Activated CD4-positive, alpha-beta T cell treated with anti-CD3 and anti-CD28 coated beads for 48 hours (primary cell): ENCODE measurements at places on chromosomes 4 and X.

DNA sequence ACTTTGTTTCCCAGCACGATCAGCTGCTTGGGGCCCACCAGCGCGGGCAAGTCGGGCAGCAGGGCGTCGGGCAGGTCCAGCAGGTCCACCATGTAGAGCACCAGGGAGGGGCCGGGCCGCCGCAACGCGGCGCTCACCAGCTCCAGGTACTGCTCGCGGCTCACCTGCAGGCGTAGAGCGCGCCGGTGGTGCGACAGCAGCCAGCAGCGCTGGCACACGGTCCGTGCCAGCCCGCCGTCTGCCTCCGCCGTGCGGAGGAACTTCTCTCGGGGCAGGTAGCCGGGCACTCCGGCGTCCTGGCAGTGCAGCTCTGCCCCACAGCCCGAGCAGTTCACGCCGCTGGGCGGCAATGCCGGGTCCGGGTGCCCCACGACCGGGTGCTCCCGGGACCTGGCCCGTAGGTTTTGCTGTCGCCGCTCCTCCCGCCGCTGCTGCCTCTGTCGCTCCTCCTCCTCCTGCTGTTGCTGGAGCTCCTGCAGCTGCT lies 527 bp downstream of the NOA1 start:
- peak; percentile 65 for DNase-seq

- DNase-seq = no peak
Measured at GRCh38 chrX:69070949-69071650, 94.2 kb downstream of the PJA1 start.

- no peak for DNase-seq
Measured at GRCh38 chr4:186934841-186935443, 211.3 kb upstream of the FAT1 start.

DNA sequence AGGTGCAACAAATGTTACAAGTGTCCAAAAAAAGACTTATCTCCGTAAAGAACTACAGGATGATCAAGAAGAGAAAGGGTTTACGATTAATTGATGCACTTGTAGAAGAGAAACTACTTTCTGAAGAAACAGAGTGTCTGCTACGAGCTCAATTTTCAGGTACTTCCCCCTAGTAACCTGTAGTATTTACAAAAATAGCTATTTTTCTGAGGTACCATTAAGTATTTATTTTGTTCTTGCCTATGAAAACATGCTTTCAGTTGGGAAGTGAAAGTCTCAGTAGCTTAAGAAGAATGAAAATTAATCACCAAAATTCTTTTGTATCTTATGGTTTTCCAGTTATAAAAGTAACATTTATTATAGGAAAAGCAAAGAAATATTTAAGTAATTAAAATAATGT lies 5.9 kb downstream of the THAP9 start:
- no peak for DNase-seq

GRCh38 chr4:126850286-126850685 lies 782.5 kb upstream of the INTU start:
- DNase-seq = no peak

GRCh38 chrX:39559229-39559628 lies 538.5 kb downstream of the BCOR start:
- DNase-seq = no peak

DNA sequence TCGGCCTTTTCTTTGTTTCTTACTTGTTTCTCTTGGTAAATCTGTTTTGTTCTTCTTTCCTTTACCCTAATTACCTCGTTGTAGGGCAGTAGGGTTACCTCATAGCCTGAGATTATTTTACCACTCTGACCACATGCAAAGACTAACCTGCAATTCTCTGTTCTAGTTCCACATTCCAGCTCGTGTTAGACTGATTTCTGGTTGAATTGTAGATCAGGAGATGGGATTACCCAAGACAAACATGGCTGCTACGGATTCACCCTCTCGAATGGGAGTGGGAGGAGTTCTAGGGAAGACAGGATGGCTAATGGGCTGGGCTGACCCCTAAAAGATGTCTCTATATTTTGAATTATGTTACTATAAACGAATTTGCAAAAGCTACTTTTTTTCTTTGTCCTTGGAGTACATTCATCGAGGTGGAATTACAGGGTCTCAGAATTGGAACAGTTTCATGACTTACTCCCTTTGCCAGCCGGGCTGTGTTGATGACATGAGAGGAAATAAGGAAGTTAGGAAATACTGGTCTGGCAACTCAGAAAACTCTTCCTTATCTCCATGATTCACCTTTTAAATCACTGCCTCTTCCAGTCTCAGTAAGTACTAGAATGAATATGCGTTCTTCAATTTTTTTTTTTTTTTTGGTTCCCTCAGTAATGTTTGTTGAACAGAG lies 36.7 kb upstream of the FBXW7 start:
- DNase-seq = no peak

DNA sequence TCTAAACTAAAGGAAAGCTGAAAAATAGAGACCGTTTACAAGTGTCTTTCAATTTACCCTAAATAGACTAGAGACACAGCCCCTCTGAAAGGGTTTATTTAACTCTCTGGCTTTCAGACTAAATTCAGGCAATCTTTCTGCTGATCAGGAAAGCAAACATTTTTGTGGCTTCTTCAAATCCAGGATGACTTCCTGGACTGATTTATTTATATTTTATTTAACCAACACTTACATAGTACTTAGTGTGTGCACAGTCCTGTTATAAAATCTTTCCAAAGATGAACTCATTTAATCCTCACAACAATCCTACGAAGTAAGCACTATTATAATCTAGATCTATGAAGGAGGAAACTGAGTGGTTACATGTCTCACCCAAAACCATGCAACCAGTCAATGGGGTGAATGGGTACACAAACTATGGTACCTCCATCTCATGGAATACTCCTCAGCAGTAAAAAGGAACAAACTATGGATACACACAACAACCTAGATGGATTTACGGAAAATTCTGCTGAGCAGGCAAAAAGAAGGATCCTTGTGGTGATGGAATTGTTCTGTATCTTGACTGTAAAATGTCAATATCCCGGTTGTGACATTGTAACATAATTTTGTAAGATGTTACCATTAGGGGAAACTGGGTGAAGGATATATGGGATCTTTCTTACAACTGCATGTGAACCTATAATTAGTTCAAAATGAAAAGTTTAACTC lies 64.1 kb upstream of the MAMLD1 start:
- no peak for DNase-seq

DNA sequence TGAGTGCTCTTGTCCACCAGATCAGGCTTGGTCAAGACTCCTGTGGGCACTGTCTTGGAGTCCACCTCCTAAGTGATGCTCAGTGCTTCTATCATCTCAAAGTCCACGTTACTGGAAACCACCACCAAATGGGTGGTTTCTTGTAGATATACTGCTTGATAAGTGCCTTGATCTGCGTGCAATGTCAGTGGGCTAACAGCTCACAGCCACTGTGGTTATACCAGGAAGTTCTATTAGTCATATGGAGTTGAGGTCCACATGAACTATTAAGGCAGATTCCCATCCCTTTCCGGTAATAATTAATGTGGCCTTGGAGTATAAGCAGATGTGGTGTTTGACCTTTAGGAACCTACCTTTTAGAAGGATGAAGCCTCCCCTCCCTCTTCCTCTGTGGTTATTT lies 161.9 kb downstream of the ZNF518B start:
- no peak for DNase-seq

DNA sequence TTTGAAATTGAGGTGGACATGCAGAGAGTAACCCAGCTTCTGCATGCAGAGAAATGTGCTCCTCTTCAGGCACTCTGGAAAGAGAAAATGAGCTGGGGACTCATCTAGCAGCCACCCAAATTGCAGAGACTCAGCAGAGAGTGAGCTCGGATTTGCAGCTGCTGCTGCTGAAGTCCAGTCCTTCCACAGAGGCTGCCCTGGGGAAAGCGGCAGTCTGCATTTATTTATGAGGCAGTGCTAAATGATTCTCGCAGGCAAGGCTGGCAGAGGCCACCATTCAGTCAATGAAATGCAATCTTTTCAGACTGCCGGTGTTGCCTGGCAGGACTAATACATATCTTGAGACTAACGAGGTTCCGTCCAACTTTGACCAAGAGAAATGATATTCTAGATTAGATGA lies 404.8 kb downstream of the NLGN4X start:
- no peak for DNase-seq

DNA sequence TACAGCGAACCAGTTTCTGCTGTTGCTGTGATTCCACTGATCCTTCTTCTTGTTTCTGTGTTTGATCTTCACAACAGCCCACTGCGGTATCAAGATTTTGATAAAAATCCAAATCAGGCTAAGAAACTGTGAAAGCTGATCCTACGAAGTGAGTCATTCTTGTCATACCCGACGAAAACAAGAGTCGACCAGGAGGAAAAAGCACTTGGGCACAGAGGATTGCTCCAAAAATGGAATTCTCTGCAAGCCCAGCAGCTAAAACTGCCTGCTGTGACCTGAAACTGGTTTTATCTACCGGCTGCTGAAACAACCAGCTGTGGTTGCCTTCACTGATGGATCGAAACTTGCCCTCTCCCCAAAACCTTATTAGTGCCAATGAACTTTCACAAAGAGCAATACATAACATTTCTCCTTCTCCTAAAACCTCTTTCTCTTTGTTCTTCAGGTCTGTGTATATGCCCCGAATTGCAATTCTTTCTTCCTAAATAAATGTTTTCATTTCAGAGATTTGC lies 607.0 kb upstream of the PRKX start:
- no peak for DNase-seq

DNA sequence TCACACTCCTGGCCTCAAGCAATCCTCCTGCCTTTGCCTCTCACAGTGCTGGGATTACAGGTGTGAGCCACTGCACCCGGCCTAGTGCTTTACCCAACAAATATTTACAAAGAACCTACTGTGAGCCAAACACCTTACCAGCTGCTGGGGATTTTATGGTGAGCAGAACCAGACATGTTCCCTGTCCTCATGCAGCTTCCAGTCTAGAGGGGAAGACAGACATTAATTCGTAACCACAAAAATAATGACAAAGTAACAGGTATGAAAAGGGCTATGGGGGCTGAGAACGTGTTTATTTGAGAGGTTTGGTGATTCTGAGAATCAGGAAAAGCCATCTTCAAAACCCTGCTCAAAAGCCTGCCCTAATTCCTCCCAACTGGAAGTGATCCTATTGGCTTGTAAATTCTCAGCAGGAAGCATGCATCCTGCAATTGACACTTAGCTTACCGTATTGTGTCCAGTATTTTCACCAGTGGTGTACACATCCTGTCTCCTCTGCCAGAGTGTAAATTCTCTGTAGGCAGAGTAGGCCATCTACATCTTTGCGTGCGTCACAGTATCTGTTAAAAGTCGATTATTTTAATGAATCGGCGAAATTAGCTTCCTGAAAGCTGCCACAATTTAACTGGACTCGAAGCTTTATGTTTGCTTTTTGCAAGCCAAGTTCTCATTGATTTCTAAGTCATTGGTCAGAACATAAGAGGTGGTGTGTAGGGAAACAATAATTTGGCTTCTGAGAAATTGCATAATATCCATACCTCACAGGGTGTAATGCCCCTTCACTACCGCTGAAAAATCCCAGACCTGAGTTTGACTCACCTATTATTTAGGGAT lies 67.0 kb downstream of the TMEM156 start:
- DNase-seq = no peak

DNA sequence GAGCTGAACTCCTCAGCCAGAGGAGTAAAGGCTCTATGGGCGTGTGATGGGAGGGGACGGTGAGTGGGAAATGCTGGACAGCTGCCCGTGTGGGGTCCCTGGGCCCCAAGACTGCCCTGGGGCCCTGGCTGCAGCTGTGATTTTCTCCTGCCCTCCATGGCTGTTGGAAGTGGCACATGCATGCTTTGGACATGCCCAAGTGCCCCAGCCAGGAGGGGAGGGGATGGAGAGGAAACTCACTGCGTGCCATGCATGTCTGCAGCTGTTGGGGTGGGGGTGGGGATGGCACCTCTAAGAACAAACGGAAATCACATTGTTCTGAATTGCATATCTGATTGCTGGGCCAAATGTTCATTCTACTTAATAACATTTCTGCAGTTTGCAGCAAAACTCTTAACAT lies 52.4 kb downstream of the MID2 start:
- DNase-seq = no peak

- no peak for DNase-seq
Measured at GRCh38 chrX:68284281-68284904, 148.9 kb downstream of the OPHN1 start.

GRCh38 chr4:170672381-170672965 lies 582.7 kb upstream of the AADAT start:
- no peak for DNase-seq

GRCh38 chr4:19583827-19584569 lies 667.7 kb upstream of the SLIT2 start:
- no peak for DNase-seq

DNA sequence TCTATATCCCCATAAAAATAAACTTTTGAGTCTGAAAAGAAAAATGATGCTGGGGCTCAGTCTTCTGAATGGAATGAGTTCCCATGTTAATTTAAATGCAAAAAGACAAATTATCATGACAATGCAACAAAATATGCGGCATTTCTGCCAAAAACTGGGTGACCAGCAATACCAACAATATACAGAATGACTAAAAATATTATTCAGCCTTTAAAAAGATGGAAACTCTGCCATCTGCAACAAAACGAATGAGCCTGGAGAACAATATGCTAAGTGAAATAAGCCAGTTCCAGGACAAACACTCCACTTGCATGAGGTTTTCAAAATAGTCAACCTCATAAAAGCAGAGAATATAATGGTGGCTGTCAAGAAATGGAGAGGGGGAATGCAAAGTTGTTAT lies 558.5 kb downstream of the IL15 start:
- DNase-seq = no peak

GRCh38 chr4:20299515-20299914 lies 47.8 kb downstream of the SLIT2 start:
- no peak for DNase-seq

GRCh38 chrX:41236629-41237028 lies 97.3 kb upstream of the DDX3X start:
- DNase-seq = no peak
